Activated B cell treated with CpG ODN at 0.5 μM for 24 hours (primary cell): ENCODE measurements at places on chromosomes 5 and 9. TPM values are rescaled to one million over a fixed set of nuclear protein-coding genes. Genes with fewer than 3 reads are reported as not detected.

GALT gene
- 55.9 and 62.5 TPM in 2 replicates for total RNA-seq

IL9 gene
- total RNA-seq = not detected in 2 replicates

DNA sequence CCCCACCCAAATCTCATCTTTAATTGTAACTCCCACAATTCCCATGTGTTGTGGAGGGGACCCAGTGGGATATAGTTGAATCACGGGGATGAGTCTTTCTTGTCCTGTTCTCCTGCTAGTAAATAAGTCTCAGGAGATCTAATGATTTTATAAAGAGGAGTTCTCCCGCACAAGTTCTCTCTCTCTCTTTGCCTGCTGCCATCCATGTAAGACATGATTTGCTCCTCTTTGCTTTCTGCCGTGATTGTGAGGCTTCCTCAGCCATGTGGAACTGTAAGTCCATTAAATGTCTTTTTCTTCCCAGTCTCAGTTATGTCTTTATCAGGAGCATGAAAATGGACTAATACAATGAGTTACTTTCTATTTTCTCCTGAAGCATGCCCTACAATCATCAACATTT is 1158.5 kb downstream of the CDH18 start:
- no peaks in the 10 kb centered on the region for H3K27me3 ChIP-seq
- no peak overlapping the region for H3K4me3 ChIP-seq
- H3K36me3 ChIP-seq = no peaks in the 10 kb centered on the region
- no peak overlapping the region for H3K27ac ChIP-seq

DNA sequence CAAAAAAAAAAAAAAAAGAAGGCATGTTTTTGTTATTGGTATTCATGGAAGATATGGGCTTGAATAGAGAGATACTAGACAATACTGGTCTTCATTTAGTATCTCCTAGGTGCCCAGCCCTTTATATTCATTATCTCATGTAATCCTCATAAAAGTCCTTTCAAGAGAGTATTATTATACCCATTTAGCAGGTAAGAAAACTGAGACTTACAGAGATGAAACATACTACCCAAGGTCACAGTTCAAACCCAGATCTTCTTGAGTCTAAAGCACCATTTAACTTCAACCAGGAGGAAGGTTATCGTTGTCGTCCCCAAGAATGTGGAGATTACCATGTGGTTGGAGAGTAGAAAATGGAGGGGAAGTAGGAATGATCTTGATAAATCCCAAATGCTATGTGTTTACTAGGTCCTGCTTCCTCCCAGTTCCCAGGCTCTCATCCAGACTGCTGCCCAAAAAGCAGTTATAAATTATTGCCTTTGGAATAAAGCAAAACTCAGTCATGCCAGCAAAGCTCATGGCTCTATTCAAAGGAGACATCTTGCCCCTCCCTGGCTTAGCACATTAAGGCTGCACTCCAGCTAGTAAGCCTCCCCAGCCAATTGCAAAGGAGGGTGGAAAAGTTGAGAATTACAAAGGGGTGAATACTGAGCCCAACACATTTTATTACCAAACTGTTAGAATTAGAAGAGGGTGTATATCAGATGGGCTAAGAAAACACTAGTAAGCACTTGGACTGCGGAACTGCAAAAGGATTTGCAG is 163.9 kb downstream of the PIK3R1 start:
- H3K4me1 ChIP-seq = peaks cover 32% of the 10 kb centered on the region
- no peak overlapping the region for H3K27ac ChIP-seq
- H3K4me3 ChIP-seq = no peak overlapping the region

DNA sequence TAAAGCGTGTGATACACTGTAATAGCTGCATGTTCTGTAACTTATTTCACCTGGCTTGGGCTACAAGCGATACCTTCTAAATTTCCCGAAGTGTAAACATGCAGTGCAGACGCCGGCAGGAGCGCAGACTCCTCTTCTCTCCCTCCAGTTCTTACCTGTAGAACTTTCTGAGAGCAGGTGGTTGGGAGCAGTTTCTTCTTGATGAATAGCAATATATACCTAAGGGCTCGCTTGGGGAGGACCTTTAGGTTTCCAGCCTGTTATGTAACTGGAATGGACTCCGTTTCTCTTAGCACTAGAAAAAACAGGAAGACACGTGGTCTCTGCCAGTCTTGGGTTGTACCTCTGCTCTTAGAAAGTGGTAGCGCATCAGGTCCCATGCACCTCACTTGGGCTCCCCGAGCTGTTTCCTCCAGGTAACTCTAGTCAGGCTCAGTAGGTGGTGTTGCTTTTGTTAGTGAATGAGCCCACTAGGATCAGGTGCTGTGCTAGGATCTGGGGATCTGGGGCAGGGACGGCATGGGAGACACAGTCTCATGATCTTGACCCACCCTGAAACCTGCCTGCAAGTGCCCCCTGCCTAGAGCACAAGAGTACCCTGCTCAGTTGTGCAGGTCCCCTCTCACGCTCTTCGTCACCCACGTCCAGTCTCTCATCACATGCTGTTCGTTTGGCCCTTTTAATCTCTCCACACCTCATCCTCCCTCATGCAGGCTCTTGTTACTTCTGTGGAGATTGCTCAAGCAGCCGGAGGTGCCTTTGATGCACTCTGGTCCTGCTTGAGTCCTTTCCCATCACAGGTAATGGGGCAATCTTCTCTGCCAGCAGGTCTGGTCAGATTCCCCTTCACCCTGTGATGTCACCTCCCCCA is 2.8 kb downstream of the TENT4A start:
- peak overlapping the region; percentile 84 for H3K4me3 ChIP-seq
- peaks cover 68% of the 10 kb centered on the region for H3K4me1 ChIP-seq

DNA sequence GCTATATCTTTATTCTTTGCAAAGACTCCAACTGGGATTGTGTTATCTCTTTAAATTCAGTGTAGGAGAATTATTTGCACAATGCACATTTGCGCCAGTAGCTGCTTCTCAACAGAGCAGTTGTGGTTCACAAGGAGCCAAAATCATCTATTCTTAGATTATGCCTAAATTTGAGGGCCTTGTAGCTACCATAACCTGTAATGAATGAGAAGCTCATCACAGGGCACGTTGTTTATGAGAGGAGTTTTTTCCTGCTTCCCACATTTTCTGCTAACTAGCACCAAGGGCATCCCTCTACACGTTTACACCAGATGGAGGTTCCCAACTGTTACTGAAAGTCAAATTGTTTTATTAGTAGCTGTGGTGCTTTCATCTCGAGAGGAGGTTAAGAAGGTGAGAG is 322.4 kb downstream of the TMEM161B start:
- H3K4me3 ChIP-seq = no peak overlapping the region
- H3K36me3 ChIP-seq = no peaks in the 10 kb centered on the region
- DNase-seq = no peak
- H3K4me1 ChIP-seq = no peaks in the 10 kb centered on the region
- H3K27ac ChIP-seq = no peak overlapping the region
- H3K27me3 ChIP-seq = no peaks in the 10 kb centered on the region

DNA sequence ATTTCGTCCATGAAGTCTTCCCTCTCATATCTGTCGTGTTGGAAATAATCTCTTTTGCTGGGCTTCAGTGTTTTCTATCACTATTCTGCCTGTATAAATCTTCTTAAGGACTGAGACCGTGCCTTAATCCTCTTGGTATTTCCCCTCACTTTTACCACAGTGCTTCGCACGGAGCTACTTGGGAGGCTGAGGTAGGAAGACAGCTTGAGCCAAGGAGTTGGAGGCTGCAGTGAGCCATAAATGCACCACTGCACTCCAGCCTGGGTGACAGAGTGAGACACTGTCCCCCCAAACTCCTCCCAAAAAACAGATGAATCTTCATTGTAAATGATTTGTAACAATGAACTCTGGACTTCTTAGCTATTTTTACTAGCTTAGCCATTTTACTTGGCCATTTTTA is 57.8 kb downstream of the PHAX start:
- H3K36me3 ChIP-seq = no peaks in the 10 kb centered on the region
- peaks cover 2% of the 10 kb centered on the region for H3K27me3 ChIP-seq
- no peak overlapping the region for H3K4me3 ChIP-seq
- DNase-seq = no peak
- peaks cover 6% of the 10 kb centered on the region for H3K4me1 ChIP-seq
- H3K27ac ChIP-seq = no peak overlapping the region

GABRA1 gene
- total RNA-seq = not detected in 2 replicates

GRCh38 chr5:3662344-3662743 is 66.7 kb downstream of the IRX1 start:
- H3K4me3 ChIP-seq = no peak overlapping the region
- no peak for DNase-seq
- no peak overlapping the region for H3K27ac ChIP-seq
- no peaks in the 10 kb centered on the region for H3K36me3 ChIP-seq
- H3K27me3 ChIP-seq = no peaks in the 10 kb centered on the region

GRCh38 chr5:36177715-36178523 is 26.0 kb downstream of the SKP2 start:
- no peak overlapping the region for H3K4me3 ChIP-seq
- peaks cover 4% of the 10 kb centered on the region for H3K4me1 ChIP-seq
- H3K27ac ChIP-seq = no peak overlapping the region
- no peak for DNase-seq

FOXD4L3 gene
- not detected in 2 replicates for total RNA-seq

- H3K36me3 ChIP-seq = no peaks in the 10 kb centered on the region
- H3K27me3 ChIP-seq = peaks cover 5% of the 10 kb centered on the region
- no peak overlapping the region for H3K27ac ChIP-seq
- DNase-seq = no peak
- no peak overlapping the region for H3K4me3 ChIP-seq
Measured at GRCh38 chr9:87824216-87824875, 58.3 kb upstream of the SPATA31E1 start.

GPX8 gene
- total RNA-seq = not detected in 2 replicates

DNA sequence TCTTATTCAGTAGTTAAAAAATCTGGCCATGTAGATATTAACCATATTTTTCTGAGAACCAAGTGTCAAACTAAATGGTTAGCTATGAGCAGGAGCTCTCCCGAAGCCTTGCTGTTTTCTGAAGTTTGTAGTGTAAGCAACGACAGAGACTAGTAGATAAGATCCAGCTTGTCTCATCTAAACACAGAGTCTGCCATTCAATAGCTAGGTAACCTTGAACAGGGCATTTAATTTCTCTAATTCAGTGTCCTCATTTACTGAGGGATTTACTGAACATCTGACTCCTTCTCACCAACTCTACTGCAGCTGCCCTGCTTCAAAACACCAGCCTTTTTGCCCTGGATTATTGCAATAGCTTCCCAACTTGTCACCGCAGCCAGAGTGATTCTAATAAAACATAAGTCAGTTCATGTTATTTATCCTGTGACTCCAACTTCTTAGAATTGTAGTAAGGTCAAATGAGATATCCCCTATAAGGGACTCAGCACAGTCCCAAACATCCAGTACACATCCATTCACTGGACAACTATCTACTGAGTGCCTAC is 337.0 kb downstream of the PLK2 start:
- H3K36me3 ChIP-seq = no peaks in the 10 kb centered on the region
- H3K27me3 ChIP-seq = peaks cover 8% of the 10 kb centered on the region
- H3K4me3 ChIP-seq = no peak overlapping the region
- no peaks in the 10 kb centered on the region for H3K4me1 ChIP-seq
- DNase-seq = no peak

GRCh38 chr5:32223972-32224609 is 50.0 kb upstream of the GOLPH3 start:
- H3K27ac ChIP-seq = no peak overlapping the region
- H3K4me3 ChIP-seq = no peak overlapping the region
- no peak for DNase-seq
- peaks cover 16% of the 10 kb centered on the region for H3K36me3 ChIP-seq

DNA sequence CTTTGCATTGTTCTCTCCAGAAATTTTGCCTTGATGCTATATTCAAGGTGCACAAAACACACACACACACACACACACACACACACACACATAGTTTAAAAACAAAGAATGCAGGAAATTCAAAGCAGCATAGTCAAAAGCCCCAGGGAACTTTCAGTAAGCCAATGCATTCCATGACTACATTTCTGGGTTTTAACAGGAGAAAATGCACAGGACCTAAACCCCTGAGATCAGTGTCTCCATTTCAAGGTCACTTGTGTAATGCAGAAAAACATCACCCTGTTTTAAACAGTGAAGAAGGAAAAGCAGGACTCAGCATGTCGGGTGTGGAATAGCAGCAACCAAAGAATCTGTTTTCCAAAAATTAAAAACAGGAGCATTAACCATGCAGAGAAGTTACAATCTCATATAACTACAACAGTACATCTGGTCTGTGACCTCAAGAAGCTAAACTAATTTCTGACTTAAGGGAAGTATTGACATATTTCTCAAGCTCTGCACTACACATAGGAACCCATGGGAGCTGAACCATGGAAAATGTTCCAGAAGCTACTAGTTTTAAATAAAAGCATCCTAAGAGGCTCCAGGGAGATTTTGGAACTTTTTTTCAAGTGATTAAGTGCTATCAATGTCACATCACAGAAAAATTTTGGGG is 296.7 kb downstream of the HINT1 start:
- H3K4me1 ChIP-seq = no peaks in the 10 kb centered on the region
- no peak overlapping the region for H3K4me3 ChIP-seq

DNA sequence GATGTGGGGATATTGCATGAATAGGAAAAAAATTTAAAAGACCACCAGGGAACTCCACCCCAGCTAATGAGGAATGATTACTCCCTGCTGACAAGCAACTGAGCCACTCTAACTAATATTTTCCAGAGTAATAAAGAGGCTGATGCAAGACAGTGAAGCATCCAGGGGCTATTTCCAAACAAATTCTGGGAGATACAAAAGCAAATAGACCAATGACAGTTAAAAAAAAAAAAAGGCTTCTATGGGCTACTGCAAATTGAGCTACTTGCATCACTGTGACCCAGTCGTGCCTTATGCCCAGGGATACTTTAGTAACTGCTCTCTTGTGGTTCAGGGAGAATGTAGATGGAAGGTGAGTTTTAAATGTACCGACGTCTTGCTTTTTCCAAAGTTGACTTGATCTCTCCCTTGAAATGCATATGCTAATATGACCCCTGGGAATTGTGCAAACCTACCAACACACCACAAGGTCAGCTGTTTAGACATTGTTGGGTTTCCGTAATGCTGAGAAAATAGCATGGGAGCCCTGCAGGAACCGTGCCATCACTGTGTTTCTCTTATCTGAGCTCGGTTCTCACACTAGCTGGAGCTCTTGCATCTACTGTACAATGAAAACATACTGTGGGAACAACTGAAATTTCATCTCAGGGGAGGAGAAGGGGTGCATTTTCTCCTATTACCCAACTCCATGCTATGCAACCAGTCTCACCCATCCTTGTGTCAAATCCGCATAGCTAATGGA is 250.6 kb upstream of the MAP3K1 start:
- H3K27ac ChIP-seq = peak overlapping the region; percentile 42
- peaks cover 47% of the 10 kb centered on the region for H3K4me1 ChIP-seq
- H3K36me3 ChIP-seq = no peaks in the 10 kb centered on the region
- DNase-seq = no peak
- H3K27me3 ChIP-seq = no peaks in the 10 kb centered on the region
- H3K4me3 ChIP-seq = peak overlapping the region; percentile 49

DNA sequence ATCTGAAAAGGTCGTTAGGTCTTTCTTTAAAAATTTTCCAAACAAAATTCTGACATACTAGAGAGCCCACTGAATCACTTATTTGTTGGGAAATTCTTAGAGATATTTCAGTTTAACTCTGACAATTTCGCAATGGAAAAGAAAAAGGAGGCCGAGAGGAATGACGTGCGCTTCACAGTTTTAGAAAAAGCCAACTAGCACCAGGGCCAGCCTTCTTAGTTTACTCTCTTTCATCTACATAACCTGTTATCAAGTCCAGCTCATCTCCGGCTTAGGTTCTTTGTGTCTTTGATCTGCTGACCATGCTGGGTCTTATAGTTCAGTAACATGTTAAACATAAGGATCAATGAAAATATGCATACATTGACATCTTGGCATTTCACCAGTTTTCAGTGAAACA is 201.7 kb upstream of the TAS2R1 start:
- H3K36me3 ChIP-seq = no peaks in the 10 kb centered on the region
- H3K27ac ChIP-seq = no peak overlapping the region
- no peak overlapping the region for H3K4me3 ChIP-seq
- no peaks in the 10 kb centered on the region for H3K4me1 ChIP-seq
- no peak for DNase-seq

GABRB2 gene
- total RNA-seq = 0.29 TPM in 1 of 2 replicates, not detected in the other
